Substantia nigra (tissue), 51 donors: ENCODE measurements at places on chromosomes 2 and 18.

GRCh38 chr2:12325806-12326205 is 390.9 kb upstream of the TRIB2 start:
- no peak for DNase-seq

- no peak for DNase-seq
These were observed 1.5 kb upstream of the AAK1 start for GRCh38 chr2:69645031-69645431.

DNA sequence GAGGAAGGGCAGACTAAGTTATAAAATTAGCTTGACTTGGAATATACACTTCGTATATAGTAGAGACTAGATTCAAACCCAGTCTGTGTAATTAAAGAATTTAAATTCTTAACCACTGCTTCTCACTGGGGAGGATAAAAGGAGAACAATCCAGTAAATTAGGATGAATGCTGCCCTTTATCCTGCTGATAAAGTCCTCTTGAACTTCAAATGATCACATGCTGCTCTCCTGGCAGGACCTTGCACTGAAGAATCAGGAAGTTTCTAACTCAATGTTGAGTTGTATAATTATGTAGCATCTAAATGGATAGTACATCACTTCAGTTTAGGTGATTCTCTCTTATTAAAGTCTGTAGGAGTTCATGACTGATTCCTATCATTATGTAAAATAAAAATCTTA is 1179.7 kb downstream of the DSC3 start:
- no peak for DNase-seq

DNA sequence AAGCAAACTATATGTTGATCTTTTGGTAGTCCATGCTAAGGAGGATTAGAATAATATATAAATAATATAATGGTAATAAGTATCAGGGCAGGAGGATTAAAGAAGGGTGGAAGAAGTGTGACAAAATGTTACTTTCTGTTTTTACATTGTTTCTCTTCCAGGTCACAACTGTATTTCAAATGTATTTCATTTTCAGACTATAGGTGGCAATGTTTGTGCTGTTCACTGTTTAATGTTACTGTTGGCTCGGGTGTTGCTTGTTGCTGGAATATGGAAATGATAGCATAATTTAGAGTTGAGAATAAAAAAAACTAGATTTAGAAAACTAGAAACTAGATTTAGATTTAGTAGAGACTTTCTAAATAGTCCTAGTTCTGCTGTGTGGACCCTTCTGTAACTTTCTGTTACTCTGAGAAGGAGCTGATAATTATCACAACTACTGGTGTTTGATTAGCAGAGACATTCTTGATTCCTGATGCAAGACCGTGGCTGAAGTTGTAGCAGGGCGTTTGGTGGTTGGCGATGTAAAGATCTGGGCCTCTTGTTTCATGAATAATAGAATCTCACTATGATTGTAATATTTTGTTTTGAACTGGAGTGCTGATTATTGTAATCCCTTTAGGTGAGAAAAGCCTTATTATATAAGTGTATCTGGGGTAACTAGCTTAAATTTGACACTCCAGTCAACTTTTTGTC is 7.9 kb downstream of the NEDD4L start:
- no peak for DNase-seq

- no peak for DNase-seq
These were observed 1050.7 kb upstream of the PIK3C3 start for GRCh38 chr18:40904295-40904694.
